ENCODE measurements at places on chromosomes 6 and 20. TPM values are rescaled to one million over a fixed set of nuclear protein-coding genes. Genes with fewer than 3 reads are reported as not detected.

DNA sequence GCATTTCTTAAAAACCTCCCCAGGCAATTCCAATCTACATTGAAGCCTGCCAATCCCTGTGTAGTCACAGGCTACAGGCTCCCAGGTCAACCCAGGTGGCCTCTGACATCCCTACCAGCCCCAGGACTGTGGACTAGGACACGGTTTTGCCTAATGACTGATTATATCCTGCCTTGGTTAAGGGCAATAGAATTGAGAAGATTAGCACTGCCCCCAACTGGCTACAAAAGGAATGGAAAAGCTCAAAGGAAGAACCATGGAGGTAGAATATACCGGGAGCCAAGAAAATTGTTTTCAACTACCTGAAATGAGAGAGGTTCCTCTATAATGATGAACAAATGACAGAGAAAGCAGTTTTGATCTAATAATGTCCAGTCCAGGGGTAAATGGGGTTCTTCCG is 421.1 kb upstream of the AGPAT4 start:
- H3K27ac ChIP-seq, result no peak overlapping the region
- no peaks in the 10 kb centered on the region for H3K27me3 ChIP-seq
- H3K36me3 ChIP-seq, result no peaks in the 10 kb centered on the region
- DNase-seq, result no peak

GRCh38 chr6:28402197-28402596 is 2.6 kb upstream of the ZSCAN12 start:
- H3K27ac ChIP-seq, result no peak overlapping the region
- peaks cover 15% of the 10 kb centered on the region for H3K36me3 ChIP-seq
- no peak overlapping the region for H3K4me3 ChIP-seq
- peaks cover 21% of the 10 kb centered on the region for H3K4me1 ChIP-seq

DNA sequence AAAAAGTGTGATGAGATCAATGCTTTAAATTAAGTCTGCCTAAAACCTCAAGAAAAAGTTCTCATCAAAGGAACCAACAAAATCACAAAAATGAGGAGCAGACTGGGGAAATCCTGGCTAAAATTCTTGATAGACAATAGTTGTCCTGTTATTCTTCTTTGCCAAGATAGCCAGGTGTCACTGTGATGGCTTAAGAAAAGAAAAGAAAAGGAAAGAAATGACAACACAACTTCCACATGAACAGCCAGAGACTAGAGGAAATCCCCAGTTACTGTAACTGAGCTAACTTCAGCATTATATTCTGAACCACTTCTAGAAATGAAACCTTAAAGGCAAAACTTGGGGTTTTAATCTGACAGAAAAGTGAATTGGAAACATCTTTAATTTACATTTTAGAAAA is 129.6 kb downstream of the CD24 start:
- H3K27ac ChIP-seq, result no peak overlapping the region
- H3K4me3 ChIP-seq, result no peak overlapping the region
- H3K27me3 ChIP-seq, result peaks cover 12% of the 10 kb centered on the region
- H3K4me1 ChIP-seq, result no peaks in the 10 kb centered on the region
- H3K36me3 ChIP-seq, result no peaks in the 10 kb centered on the region

DNA sequence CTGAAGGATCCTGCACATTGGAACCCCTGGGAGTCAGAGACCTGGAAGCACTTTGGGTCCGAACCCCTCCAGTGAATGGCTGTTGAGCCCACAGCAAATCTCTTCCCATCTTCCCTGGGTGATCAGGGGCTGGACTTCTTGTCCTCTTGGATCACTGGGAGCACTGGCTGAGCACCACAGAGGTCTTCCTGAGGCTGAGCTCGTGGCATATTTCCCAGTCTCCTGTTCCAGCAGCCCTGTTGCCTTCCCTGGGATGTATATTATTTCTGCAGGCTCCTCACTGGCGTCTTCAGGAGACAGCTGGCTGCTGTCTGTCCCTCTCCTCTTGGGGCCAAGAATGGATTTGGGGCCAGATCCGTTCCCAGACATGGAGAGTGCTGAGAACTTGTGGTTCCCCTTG is 43.4 kb downstream of the PTK7 start:
- no peaks in the 10 kb centered on the region for H3K4me1 ChIP-seq
- no peak overlapping the region for H3K4me3 ChIP-seq
- no peak overlapping the region for H3K27ac ChIP-seq
- no peak for DNase-seq
- H3K27me3 ChIP-seq, result no peaks in the 10 kb centered on the region

Gene TMEM200A
- 0.20 TPM for total RNA-seq

Measured in activated CD8-positive, alpha-beta T cell treated with anti-CD3 and anti-CD28 coated beads for 36 hours (primary cell).